ENCODE measurements at places on chromosomes 5 and 9. TPM values are rescaled to one million over a fixed set of nuclear protein-coding genes. Genes with fewer than 3 reads are reported as not detected.
A peak's percentile ranks its signal among the peaks of the same experiment; 100 is the strongest.

Gene SIT1
- not detected for total RNA-seq

Gene LCN2
- total RNA-seq, result 154 TPM

Gene SARDH
- total RNA-seq, result 3.4 TPM

Gene CDK5RAP2
- total RNA-seq, result 37.4 TPM

- H3K4me3 ChIP-seq, result peak overlapping the region; percentile 11
- H3K27ac ChIP-seq, result peak overlapping the region; percentile 2
- DNase-seq, result peak; percentile 82
Observed at GRCh38 chr5:9716838-9717281, 86.7 kb upstream of the TAS2R1 start.

- H3K27me3 ChIP-seq, result peaks cover 71% of the 10 kb centered on the region
- no peak overlapping the region for H3K4me3 ChIP-seq
- no peak for DNase-seq
- H3K4me1 ChIP-seq, result no peaks in the 10 kb centered on the region
- no peaks in the 10 kb centered on the region for H3K36me3 ChIP-seq
Observed at GRCh38 chr5:174312641-174313040, 267.1 kb downstream of the NSG2 start.

DNA sequence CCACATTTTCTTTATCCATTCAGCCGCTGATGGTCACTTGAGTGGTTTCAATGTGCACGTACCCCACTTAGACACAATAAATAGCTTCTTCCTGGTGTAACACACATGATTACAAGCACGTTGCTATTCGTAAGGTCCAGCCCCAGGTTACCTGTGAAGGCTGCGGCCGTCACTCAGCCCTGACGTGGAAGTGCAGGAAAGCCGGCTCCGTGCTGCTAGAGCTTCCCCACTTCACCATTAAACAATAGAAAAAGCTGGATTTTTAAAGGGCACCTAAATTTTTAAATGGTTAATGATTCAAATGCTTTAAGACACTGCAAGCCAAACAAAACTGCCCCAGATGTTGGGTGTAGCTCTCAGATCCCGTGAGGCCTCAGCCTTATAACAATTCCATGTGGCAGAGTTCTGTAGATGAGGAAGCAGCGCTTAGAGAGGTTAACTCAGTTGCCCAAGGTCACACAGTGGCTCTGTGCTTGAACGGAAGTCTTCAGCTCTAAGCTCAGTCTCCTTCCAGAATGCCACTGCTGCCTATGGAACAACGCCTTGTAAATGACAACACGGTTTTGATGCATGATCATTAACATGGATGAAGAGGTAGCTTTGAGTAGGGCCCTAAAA is 125.7 kb downstream of the COL23A1 start:
- H3K4me1 ChIP-seq, result peaks cover 18% of the 10 kb centered on the region
- H3K27ac ChIP-seq, result no peak overlapping the region
- no peak for DNase-seq
- H3K36me3 ChIP-seq, result no peaks in the 10 kb centered on the region
- no peak overlapping the region for H3K4me3 ChIP-seq

GRCh38 chr9:110148384-110148783 is 59.6 kb downstream of the C9orf152 start:
- H3K36me3 ChIP-seq, result no peaks in the 10 kb centered on the region
- no peak for DNase-seq
- H3K27ac ChIP-seq, result no peak overlapping the region
- 0 out of 2 replicates have a peak, but pooled peaks cover 3% of the 10 kb centered on the region for H3K4me1 ChIP-seq

DNA sequence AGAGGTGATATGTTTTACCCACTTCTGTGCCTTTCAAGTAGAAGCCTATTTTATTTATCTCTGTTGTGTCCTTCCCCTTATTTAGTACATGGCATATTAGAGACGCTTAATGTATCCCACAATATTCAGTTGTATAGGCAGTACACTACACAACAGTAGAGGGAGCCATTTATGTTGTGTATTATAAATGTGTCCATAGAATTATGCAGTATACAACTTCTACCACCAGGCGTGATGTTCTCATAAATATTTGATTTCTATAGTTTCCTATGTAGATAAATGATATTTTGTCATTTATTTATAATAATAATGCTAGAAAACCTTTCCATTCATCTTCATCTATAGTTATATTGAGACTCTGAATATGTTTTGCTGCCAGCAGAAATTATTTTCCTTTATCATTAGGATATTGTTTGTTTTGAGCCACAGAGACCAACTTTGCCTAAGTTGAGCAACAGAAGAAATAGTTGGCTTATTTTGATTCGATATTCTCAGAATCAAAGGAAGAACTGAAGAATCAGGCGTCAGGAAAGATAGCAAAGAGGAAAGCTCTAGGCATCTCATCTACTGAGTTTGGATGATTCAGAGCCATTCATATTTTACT is 81.7 kb downstream of the ADAMTS19 start:
- H3K4me1 ChIP-seq, result no peaks in the 10 kb centered on the region
- no peaks in the 10 kb centered on the region for H3K27me3 ChIP-seq
- peak; percentile 53 for DNase-seq

DNA sequence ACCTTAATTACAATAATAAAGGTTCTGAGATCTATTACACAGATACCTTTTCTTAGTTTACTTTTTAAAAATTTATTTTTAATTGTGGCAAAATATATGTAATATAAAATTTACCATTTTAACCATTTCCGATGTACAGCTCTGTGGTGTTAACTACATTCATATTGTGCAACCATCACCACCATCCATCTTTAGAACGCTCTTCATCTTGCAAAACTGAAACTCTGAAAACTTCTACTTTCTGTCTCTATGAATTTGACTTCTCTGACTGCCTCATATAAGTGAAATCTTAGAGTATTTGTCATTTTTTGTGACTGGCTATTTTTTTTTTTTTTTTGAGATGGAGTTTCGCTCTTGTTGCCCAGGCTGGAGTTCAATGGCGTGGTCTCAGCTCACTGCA is 26.8 kb downstream of the WWC1 start:
- no peak overlapping the region for H3K4me3 ChIP-seq
- no peaks in the 10 kb centered on the region for H3K27me3 ChIP-seq
- peak overlapping the region; percentile 42 for H3K27ac ChIP-seq
- no peaks in the 10 kb centered on the region for H3K36me3 ChIP-seq

DNA sequence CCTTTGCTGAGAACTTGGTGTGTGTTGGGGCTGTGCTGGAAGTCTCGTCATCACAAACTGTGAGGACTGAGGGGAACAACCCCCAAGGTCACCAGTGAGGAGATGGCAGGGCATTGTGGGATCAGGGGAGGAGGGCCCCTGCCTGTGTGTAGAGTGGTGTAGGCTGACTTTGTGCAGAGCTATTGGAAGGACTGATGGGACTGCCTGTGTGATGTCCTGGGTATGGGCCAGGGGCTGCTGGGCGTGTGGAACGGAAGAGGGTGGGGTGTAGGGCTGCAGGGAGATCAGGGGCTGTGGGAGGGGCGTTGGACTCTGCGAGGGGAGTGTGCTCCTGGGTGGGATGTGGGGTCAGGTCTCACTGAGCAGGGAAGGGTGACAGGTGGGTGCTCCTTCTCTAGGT is 3.6 kb downstream of the WNK2 start:
- no peak for DNase-seq
- no peak overlapping the region for H3K27ac ChIP-seq
- H3K4me3 ChIP-seq, result no peak overlapping the region
- no peaks in the 10 kb centered on the region for H3K27me3 ChIP-seq

All from PC-3 (cell line).